ENCODE measurements at places on chromosomes 2 and 18.

DNA sequence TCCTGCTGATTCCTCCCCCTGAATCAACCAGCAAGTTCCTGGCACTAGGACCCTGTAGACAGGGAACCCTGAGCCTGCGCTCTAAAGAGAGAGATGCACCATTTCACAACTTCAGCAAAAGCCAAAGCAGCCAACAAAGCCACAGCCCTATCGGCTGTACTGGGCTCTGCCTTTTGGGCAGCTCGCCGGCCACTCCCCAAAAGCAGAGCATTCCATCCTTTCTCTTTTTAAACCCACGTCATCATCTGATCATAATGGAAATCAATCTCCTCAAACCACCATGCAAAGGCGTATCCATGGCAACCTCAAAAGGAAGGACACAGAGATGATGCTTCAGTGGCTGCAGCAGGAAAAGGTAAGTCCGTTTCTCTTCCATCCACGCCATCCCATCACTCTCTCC lies 5.3 kb upstream of the DCTN1 start:
- no peak for DNase-seq

DNA sequence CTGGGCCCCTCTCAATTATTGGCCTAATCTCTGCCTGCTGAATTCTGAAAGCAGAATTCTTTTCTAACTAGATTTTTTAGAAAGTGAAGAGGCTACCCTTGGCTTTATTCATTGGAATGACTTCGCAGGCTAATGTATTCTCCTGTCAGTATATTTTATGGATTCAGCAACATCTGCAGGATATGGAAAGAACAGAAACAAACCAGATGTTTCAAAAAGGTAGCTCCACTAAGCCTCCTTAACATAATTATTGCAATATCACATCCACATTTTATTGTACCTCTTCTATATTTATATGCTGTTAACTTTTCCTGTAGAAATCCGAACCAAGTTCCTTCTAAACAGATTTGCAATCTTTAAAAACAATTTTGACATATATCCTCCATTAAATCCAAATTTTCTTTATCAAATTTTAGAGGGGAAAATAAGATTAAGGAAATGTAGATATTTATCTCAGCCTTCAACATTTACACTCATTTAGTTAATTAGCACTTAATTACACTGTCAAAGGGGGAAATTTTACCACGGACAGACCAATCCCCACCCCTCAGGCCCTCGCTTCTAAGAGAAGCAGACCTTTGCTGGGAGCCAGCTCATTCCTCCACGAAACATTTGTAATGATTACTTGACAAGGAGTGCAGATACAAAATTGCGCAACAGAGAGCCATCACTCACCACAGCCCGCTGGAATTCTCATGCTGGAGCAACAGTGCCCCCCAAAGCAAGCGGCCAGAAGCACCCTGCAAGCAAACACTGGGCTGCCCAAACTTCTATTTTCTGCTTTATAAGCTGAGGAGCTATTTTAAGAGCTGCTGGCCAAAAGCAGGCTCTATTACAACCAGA lies 253.4 kb downstream of the ETAA1 start:
- DNase-seq: no peak

DNA sequence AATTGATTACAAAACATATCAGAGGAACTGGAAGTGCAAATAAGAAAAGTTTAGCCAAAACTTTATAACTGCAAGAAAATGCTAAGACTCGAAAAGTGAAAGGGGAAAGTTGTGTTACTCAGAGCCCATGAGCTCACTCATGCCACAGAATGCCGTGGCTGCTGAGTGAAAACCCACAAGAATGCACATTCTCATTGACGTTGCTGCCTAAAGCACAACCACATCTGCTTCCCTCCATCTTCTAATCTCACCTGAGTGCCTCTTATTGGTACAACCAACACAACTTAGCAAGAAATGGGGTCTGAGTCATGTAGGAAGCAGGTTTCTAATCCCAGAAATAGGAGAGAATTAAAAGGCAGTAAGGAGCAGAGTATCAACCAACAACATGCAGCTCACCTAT lies 259.7 kb downstream of the LNPK start:
- DNase-seq: no peak

DNA sequence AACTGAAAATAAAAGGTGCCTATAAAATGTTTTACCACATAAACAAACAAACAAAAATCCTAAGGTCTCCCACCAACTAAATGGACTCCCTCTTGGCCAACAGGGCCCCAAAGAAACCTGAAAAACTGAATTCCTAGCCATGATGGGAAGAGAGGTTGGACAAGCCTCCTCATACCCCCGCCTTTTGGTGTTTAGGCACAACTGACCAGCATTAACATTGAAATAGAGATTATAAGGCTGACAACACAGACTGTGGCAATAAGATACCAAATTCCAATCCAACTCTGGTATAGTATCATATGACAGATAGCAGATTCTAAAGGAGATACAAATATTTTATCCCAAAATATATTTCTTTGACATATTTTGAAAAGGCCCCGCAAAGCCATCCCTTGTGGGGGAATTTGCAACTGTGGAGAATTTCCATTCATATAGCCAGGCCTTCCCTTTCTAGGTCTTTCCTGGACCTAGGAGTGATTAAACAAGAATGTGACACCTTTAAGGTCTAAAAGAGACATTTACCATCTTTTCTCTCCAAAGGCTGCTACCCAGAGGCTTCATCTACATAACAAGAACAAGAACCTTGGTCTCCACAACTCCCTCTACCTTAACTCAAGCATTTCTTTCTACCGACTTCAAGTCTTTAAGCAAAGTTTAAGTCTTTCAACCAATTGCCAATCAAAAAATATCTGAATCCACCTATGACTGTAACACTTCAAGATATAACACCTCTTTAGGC lies 80.0 kb downstream of the CHN1 start:
- no peak for DNase-seq

DNA sequence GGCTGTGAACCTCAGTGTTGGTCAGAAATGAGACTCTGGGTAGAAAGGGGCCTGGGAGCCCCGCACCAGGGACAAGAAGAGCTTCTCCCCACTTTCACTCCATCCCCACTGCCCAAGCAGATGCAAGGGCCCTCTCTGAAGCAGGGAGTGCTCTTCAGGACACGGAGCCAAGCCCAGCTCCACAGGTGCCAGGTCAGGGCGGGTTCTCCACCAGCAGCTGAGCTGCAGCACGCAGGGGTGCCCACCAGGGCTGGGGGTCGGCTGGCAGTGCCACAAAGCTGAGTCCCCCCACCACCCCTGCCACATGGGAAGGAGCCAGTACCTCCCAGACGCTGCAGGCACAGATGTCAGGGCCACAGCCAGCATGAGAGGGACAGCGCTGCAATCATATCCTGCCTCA lies 106.2 kb downstream of the INHBB start:
- DNase-seq: no peak

GRCh38 chr2:28338046-28338817 lies 54.4 kb upstream of the FOSL2 start:
- no peak for DNase-seq

DNA sequence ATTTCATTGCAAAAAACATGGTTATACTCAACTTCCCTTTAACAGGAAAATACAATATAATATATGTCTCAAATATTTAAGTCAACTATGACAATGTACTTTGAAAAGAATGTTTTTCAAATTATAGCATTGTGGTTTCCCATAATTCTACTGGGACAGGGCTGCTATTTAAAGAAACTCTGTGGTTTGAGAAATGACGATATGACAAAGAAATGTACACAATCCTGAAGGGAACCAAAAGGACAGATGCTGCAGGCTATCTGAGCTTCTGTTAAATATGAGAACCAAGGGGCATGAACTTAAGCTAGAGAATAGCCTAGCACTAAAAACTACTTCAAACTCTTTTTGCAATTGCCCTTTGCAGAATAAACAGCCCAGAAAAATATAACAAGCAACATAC lies 415.9 kb downstream of the GRB14 start:
- no peak for DNase-seq

- DNase-seq: no peak
Observed at GRCh38 chr2:196163285-196163684, 8.1 kb downstream of the STK17B start.

DNA sequence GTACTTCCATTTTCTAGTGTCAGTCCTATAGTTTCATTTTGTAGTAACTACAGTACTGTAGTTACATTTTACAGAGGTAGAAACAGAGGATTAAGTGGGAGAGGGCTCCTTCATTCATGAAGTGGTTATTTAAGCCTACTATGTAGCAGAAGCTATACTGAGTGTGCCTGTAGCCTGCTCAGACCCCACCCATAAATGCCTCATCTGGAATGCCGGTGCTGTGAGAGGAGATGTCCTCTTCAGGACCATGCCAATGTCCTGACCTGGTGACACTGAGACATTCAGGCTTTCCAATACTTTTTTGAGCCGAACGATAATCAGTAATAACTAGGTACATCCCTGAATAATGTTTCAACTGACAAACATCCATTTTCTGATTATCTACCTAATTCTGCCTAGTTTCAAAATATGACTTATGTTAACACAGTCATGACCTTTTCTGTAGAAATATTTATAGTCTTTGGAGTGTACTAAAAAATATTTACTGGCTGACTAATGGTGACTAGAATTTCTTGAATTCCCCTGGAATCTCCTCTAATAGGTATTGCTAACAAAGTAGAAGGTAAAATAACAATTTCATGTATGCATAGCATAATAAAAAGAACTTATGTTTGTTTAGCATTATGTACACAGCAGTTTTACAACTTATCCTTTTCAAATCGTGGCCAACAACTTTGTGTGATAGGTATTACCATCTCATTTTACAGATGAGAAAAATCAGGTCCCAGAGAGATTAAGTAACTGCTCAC lies 10.2 kb upstream of the ARHGAP28 start:
- no peak for DNase-seq

GRCh38 chr18:8615397-8616027 lies 6.3 kb downstream of the RAB12 start:
- DNase-seq: no peak

- DNase-seq: no peak
Observed at GRCh38 chr2:48249631-48250473, 280.1 kb upstream of the STON1 start.

DNA sequence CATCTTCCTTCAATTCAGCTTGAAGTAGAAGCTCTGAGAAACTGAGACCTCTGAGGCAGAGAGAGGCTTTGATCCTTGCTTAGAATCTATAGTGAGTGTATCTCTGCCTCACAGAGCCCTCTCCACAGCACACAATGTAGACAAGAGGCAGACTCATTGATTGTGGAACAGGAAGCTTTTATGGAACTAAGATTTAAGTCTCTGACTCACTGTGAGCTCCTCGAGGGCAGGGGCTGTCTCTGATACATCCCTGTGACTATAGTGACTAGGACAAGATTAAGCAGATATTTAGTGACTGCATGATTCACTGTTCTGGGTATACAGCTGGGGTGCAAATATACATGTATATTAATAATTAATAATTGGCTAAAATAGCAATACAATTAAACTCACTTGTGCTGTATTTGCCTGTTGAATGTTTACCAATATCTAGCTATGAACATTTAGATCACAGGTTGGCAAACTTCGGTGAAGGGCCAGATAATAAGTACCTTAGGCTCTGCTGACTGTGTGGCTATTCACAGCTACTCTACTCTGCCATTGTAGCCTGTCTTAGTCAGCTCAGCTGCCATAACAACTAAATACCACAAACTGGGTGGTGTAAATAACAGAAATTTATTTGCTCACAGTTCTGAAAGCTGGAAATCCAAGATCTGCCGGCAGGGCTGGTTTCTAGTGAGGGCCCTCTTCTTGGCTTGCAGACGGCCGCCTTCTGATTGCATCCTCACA lies 54.4 kb downstream of the ARHGEF4 start:
- DNase-seq: no peak

- DNase-seq: no peak
Observed at GRCh38 chr2:237431372-237431771, 17.4 kb upstream of the COL6A3 start.

DNA sequence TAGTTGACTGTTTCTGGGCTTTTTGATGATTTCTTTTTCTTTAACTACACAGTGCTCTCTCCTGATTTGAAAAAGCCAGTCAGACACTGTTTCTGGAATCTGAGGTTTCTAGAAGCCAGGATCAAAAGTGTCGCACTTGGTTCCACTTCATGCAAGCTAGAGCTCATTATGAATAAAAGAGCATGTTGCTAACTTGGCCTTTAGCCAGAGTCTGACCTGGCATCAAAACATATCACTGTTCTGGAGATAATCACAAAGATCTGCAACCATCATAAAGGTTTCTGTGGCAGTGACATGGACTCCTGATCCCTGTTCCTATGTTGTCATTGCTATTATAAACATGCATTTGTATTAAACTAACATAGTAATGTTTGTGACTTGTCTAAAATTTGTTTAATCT lies 76.1 kb upstream of the MAPRE2 start:
- DNase-seq: no peak

DNA sequence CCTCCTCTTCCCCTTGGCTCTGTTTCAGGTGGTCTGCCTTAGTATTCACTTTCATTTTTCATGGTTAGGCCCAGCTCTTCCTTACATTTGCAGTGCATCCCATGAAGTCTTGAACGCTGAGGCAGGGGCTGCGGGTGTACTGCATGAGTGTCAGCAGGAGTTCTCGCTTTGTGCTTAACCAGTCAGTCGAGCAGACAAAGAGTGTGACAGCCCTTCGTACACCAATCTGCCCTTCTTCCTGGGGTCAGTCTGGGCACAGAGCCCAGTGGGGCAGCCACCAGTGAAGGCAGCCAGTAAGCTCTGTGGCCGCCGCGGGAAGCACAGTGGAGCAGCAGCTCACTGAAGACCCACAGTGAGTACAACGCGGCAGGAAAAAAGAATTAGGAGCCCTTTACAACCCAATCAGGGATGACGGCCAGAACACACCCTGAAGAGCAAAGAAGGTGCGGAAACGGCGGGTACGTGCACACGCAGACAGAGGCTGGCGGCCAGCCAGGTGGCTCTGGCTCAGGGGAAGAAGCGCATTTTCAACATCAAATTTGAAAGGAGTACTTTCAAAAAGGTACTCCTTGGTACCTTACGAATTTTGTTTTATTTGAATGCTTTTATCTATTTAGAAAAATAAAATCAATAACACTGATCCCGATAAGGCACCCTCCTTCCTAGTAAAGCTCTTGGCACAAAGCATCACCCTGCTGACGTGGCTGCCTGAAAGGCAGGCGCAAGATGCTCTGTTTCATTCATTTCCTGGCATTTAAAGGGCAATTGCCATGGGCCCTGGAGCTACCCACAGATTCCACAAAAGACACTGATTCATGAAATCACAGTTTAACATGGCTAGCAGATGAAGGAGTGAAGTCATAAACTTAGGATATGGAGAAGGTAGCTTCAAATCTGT lies 47.0 kb upstream of the SEMA4C start:
- DNase-seq: no peak

DNA sequence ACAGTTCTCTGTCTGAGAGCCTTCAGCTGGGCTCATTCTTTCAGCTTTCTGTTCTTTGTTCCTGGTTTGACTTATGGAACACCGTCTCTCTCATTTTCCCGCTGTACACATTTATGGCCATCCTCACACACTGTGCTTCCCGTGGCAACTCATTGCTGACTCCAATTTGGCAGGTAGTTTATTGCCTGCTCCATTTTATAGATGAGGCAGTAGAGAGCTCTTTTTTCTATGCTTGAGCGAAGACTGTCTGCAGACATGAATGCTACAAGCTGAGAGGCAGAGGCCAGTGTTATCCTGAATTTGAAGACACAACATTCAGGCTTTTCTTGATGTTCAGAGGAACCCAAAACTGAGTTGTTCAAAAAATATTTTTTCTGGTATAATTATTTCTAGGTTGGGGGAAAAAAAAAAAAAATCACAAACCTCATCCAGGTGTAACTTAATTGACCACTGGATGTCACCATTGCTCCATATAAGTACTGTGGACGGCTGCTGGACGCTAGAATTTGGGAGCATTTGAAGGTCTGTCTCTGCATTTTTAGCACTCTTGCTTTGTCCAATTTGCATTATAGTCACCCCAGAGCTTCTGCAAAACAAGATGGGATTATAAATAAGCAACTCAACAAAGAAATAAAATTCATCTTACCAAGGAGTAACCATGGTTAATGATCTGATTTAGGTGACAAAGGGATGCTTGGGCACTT lies 83.5 kb downstream of the HRH4 start:
- DNase-seq: no peak

All from stimulated activated CD4-positive, alpha-beta T cell treated with anti-CD3 and anti-CD28 coated beads, Interleukin-2, amount 100 ng/mL, for 48 hours (primary cell).